ENCODE measurements at places on chromosomes 7 and 10.
A peak's percentile ranks its signal among the peaks of the same experiment; 100 is the strongest.

DNA sequence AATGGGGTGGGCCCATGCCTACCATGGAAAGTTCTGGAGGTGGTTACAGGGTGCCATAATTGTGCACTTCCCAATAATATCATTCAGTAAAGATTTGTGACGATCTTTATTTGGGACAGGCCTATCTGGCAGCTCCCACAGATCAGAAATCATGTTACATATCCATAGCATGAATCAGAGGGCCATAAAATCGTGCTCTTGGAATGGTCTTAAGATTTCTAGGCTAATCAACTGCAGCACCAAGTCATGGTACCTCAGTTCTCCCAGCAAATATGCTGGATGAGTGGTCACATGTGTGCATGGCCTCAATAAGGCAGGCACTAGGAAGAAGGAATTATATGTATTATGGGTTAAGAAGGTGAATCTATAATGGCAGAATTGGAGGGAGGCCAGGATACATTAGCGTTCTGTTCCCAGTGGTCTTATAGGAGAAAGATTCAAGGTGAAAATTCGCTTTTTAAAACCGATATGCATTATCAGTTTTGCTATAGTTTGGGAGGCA, 134.7 kb downstream of the NRP1 start:
- no peak for DNase-seq

GRCh38 chr7:44650242-44650641, 43.8 kb downstream of the OGDH start:
- DNase-seq = no peak

DNA sequence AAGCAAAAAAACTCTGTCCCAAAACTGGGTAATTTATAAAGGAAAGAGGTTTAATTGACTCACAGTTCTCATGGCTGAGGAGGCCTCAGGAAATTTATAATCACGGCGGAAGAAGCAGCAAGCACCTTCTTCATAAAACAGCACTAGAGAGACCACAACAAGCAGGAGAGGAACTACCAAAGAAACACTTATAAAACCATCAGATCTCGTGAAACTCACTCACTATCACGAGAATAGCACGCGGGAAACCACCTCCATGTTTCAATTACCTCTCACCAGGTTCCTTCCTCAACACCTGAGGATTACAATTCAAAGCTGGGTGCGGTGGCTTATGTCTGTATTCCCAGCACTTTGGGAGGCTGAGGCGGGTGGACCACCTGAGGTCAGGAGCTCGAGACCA, 48.5 kb downstream of the PDIA4 start:
- DNase-seq = no peak

- DNase-seq = peak; percentile 63
These were observed 518 bp downstream of the WAPL start for GRCh38 chr10:86520871-86521677.

- peak; percentile 61 for DNase-seq
These were observed 83.7 kb downstream of the CCNY start for GRCh38 chr10:35420044-35420443.

DNA sequence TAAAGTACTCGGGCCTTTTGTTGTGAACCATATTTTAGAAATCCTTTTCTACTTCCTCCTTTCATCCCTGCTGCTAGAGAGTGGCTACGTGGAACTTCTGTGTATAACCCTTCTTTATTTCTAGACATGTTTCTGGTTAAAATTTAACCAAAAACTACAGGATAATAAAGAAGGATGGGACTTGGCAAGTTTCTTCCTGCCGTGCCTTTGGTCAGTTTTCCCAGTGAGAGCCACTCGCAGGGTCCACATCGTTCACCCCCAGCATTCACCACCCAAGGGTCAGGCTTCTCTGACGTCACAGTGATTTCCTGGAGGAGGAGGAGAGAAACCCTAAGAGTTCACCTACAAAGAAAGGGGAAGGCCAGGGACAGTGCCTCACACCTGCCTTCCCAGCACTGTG, 45.4 kb downstream of the NKX6-2 start:
- DNase-seq = no peak

GRCh38 chr7:156827587-156828203, 65.3 kb downstream of the LMBR1 start:
- DNase-seq = peak; percentile 41

DNA sequence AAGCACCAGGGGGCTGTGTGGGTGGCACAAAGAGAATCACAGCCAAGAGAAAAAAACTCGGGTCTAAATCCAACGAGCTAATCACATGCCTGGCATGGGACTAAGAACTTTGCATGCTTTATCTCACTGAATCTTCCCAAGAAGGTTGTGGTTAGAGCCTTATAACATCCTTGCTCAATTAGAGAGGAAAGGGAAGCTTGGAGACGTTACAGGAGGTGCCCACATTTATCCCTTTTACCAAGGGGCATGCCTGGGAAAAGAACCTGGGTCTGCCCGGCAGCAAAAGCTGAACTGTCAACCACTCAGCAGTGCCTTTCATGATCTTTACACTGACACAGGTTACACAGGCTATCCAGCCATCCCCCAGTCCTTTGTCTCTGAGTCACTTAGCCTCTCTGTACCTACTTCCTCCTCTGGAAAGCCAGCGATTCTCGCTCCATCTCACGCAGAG, 190.1 kb downstream of the PRPF18 start:
- DNase-seq = no peak

DNA sequence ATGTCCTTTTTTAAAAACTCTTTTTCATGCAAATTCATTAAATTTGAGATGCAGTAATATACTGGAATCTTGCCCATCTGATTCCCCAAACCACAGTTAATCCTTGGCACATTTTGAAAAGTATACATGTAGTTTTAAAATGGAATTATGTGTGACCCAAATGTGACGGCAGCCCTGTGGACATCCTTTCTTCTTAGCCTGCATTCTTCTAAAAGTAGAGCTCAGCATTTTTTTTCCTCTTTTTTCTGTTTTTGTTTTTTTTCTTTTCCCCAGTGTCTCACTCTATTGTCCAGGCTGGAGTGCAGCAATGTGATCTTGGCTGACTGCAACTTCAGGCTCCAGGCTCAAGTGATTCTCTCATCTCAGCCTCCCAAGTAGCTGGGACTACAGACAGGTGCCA, 338.9 kb downstream of the GALNT17 start:
- DNase-seq = no peak

DNA sequence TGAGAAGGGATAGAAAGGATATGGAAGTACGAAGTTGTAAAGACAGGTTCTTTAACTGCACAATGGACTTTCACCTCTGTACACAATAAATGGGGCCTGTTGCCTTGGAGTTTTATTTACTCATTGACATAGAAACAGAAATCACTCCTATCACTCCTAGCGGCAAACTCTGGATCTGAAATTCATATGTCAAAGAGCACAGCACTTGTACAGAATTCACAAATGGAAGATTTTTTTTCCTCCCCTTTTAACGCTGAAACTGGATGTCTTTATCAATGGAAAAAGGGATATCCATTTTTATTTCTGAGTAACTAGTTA, 18.2 kb downstream of the NT5C3A start:
- no peak for DNase-seq

- DNase-seq = no peak
These were observed 5.8 kb upstream of the DHTKD1 start for GRCh38 chr10:12062754-12063482.

DNA sequence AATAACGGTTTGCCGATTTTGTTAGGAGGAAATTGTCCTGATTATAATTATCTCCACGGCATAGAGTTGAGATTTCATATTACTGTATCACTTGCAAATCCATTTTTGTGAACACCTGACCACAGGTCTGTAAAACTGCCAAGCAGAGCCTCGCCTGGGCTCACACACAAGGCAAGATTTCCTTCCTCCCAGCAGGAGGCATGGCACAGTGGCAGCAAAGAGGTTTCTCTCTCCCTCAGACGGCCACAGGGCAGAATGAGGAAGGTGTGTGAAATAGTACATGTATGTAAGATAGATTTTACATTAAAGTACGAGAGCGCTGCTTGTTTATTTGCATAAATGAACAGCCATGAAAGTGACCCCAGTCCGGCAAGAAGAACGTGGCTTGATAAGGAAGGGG, 130.1 kb downstream of the CELF2 start:
- DNase-seq = no peak

- no peak for DNase-seq
These were observed 102.1 kb upstream of the PDGFA start for GRCh38 chr7:621572-622285.

DNA sequence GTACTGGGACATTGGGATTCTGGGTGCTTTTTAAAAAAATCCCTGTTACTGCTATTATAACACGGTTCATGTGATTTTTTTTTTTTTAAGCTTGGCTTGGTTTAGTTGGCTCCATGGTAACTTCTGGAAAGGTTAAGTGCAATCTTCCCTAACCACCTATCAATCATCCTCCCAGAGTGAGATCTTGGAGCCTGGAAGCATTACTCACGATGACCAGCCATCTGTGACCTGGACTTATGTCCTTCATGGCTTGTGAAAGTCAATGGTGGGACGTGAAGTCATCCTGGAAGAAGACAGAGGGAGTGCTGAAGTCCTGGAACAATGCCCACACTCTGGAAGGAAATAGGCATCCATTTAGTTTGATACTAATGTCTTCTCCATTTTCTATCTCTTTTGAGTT, 135.5 kb upstream of the FRMD4A start:
- DNase-seq = no peak
